ENCODE measurements at places on chromosomes 3 and 15.

DNA sequence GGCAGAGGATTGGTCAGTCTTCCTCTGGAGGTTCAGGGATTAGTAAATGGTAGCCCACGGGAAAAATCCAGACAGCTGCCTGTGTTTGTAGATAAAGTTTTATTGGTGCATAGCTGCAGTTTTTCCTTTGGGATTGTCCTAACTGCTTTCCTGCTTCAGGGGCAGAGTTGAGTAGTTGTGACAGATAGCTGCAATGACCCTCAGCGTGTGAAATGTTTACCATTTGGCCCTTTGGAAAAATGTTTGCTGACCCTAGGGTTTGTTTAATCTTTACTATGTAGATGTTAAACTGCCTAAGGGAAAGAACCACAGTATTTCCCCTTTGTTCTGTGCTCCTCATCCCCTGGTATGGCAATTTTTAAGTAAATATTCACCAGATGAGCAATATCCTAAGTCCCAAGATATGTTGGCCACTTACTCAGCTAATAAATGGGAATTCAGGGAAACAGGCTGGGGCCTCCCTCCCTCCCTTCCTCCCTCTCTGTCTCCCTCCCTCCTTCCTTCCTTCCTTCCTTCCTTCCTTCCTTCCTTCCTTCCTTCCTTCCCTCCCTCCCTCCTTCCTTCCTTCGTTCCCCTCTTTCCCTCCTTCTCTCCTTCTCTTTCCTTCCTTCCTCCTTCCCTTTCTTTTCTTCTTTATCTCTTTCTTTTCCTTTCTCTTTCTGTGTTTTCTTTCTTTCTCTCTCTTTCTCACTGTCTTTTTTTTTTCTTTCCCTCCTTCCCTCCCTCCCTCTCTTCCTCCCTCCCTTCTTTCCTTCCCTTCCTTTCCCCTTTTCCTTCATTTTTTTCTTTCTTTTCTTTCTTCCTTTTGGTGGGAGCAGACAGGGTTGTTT is 234.6 kb upstream of the BHLHE40 start:
- DNase-seq: no peak

DNA sequence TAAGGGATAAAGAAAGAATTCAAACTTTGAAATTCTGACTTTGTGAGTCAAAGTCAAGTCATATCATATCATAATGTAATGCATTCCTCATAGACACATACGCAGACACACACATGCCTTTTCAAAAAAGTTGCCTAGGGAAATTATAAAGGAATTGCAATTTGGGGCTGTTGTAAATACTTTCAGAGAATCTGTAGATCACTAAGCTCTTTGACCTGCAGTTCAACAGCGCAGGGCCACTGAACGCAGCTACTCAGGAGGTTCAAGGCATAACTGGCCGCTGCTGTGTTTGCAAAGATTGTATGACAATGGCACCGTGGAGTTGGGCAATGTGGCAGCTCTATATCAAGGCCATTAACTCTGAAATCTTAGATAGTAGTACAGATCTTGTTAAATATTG is 188.4 kb upstream of the THRB start:
- no peak for DNase-seq

- DNase-seq: no peak
Measured at GRCh38 chr3:97610626-97611025, 153.9 kb upstream of the ARL6 start.

GRCh38 chr3:28590860-28591259 is 242.2 kb upstream of the AZI2 start:
- no peak for DNase-seq

GRCh38 chr15:85063088-85063487 is 81.4 kb downstream of the PDE8A start:
- no peak for DNase-seq

GRCh38 chr3:189262746-189263145 is 91.0 kb downstream of the TPRG1 start:
- DNase-seq: no peak
